ENCODE measurements at places on chromosomes 11 and 22.
A peak's percentile ranks its signal among the peaks of the same experiment; 100 is the strongest.

- DNase-seq: no peak
Observed at GRCh38 chr11:85414175-85414574, 213.0 kb downstream of the DLG2 start.

- no peak for DNase-seq
Observed at GRCh38 chr11:63507511-63507910, 1.6 kb downstream of the LGALS12 start.

DNA sequence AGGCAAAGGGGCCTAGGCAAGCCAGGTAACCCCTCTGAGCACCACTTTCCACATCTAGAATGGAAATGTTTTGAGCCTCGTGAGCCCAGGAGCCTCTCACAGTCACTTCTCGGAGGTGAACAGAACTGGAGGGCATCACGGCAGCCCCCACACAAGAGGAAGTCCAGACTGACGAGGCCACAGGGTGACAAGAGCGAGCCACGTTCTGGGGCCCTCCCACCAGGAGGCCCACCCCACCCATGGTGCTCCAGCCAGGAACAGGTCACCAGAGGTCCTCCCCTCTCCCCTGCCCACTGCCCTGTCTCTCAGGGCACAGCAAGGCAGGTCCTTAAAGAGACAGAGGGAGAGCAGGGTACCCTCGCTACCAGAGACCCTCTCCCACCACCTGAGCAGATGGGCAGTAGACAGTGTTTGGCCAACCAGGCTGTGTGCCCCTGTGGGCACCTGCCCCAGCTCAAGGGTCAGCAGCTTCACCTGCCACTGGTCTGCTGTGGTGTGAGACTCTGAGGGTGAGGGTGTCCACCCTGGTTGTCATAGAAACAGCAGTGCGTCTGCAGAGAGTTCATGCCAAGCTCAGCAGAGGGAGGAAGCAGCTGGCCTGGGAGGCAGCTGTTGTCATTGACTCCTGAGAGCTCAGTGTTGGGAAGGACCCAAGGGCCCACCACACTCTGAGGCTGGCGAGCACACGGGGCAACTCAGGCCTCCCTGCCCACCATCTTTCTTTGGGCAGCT, 31.4 kb downstream of the RSPH14 start:
- DNase-seq: no peak

- peak; percentile 3 for DNase-seq
Observed at GRCh38 chr11:82823647-82824619, 76.3 kb downstream of the PRCP start.

DNA sequence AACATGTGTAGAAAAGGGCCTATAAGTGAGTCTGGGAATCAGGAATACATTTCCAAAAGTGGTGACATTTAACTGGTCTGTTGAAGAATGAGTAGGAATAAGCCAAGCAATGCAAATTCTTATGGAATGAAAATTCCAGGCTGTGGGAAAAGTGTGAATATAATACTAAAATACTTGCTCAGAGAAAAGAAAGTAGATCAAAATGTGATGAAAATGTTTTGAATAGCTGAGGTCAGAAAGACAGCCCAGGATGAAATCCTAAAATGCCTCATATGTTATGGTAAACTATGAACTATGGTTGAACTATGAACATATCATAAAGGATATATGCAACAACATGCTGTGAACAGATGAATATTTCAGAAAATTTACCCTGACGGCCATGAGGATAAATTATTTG, 688.3 kb upstream of the FAT3 start:
- DNase-seq: no peak

DNA sequence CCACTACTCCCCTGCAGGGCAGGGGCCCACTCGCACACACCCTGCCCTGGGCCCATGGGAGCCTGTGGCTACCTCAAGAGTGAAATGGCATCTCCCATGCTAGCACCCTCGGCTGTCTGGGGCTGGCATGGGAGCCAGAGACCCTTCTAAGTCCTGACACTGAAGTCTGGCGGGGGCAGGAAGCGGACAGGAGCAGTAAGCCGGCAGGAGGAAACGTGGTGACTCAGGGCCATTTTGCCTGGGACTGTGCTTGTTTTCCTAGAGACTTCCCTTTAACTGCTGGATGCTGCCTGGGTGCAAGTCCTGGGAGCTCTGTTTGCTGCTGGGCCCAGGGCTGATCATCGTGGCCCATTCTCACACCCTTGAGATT, 16.8 kb downstream of the RELT start:
- no peak for DNase-seq

DNA sequence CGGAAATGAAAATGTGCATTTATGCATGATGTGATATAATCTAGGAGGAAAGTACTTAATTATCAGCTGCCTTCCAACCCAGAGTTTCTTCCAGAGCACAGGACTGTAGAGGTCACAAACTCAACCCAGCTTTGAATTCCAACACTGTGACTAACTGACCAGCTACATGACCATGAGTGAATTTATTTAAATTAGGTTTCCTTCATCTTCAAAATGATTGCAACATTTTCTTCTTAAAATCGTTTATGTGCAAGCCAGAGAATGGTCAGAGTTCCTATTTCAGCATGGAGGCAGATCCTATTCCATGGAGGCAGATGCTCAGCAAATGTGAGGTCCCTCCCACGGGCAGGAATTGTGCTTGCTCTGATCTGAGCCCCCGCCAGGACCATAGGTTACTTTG, 42.4 kb downstream of the OSBP start:
- no peak for DNase-seq

DNA sequence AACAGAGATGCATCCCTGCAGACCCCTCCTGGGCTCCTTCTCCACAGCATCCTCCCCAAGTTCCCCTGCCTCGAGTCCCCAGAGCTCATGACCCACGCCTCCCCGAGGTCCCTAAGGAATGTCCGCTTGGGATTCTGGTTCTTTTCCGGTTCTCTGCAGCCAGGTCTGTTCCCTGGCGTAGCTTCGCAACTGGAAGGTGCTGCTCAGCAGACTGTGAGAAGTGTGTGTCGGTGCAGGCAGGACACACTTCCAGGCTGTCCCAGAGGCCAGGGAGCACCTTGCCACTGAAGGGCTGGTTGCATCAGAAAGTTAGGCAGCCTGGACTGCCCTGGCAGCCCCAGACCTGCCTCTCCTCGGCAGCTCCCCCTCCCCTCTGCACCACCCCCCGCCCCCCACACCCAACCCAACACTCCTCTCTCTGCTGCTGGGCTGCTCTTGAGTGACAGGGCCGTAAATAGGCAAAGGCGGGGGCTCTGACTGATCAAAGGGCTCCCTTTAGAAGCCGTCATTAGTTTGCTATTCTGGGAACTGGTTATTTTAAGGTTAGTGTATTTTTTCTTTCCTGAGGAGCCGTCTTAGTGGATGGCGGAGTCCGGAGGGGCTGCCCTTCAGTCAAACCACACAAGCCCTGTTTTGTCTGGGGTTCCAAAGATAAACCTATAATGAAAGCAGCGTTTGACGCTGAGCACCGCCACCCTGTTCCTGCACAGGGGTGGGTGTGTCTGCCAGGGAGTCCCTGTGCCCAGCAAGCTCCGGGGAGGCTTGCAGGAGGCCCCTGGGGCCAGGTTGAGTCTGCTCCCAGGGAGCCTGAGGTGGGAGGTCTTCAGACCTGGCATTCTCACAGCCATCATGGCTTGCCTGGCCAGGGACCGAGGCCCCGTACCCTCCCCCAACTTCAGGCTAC, 88.6 kb upstream of the KCNQ1OT1 start:
- no peak for DNase-seq

- no peak for DNase-seq
Observed at GRCh38 chr11:75700940-75701339, 16.7 kb upstream of the MOGAT2 start.

DNA sequence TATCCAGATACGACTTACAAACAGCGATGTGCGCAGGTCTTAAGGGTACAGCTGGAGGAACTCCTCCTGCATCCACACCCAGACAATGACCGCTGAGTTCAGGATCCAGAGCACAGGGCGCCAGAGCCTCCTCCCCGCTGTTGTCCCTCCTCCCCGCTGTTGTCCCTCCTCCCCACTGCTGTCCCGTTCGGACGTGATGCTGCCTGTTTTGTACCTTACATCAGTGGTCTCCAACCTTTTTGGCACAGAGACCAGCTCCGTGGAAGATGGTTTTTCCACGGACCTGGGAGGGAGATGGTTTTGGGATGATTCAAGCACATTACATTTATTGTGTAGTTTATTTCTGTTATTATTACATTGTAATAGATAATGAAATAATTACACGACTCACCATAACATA, 62.0 kb downstream of the PHF21B start:
- DNase-seq: no peak

- DNase-seq: no peak
Observed at GRCh38 chr11:89136606-89137005, 41.1 kb upstream of the TYR start.

DNA sequence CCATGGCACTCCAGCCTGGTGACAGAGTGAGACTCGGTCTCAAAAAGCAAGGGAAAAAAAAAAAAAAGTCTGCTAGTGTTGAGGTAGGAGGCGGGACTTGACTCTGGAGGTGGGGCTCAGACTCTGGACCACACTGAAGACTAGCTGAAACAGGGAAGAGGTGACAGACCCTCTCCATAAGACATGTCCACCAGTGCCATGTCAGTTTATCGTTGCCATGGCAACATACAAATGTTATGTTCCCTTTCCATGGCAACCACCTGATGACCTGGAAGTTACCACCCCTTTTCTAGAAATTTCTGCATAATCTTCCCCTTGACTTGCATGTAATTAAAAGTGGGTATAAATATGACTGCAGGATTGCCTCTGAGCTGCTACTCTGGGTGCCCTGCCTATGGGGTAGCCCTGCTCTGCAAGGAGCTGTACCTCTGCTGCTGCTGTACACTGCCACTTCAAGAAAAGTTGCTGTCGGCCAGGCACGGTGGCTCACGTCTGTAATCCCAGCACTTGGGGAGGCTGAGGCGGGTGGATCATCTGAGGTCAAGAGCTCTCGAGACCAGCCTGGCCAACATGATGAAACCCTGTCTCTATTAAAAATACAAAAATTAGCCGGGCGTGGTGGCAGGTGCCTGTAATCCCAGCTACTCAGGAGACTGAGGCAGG, 55.1 kb downstream of the KIAA1671 start:
- DNase-seq: no peak

- peak; percentile 56 for DNase-seq
Observed at GRCh38 chr11:64887757-64888405, 9.5 kb upstream of the EHD1 start.

- DNase-seq: peak; percentile 18
Observed at GRCh38 chr22:31614781-31615490, 47.1 kb downstream of the PISD start.

- DNase-seq: no peak
Observed at GRCh38 chr11:74755395-74755995, 6.8 kb downstream of the RNF169 start.

DNA sequence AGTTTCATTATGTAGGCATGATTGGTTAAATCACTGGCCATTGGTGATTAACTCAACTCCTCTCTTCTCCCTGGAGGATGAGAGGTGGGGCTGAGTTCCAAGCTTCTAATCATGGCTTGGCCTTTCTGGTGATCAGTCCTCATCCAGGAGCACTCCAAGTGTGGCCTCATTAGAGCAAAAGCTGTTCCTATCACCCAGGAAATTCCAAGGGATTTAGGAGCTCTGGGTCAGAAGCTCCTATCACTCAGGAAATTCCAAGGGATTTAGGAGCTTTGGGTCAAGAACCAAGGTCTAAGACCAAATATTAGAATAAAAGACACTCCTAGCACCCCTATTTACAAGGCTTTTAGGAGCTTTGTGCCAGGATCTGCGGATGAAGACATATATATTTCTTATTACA, 168.0 kb upstream of the BDNF start:
- no peak for DNase-seq

DNA sequence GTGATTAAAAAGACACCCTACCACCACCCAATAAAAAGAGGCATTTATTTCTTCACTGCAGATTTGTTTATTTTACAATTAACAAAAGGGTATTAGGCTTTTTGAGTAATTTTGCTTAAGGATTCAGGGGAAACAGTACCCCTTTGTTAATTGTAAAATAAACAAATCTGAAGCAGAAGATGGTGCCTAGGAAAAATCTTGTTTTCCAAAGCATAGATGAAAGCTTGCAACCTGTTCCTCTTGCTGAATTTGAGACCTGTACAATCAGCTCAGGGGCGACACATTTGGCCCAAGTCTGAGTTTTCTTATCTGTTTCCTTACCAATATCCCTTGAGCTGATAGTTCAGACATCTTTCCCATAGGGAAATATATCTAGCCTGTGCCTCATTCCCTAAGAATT, 171.9 kb downstream of the GRIA4 start:
- no peak for DNase-seq

- no peak for DNase-seq
Observed at GRCh38 chr11:2387266-2387987, 10.3 kb downstream of the CD81 start.

GRCh38 chr11:6170226-6170625, at the start of gene OR52B2:
Gene OR52B2, minus strand, starts transcription at chr11:6170326. Its CDS starts 0 bp downstream, at chr11:6170326.
- no peak for DNase-seq

DNA sequence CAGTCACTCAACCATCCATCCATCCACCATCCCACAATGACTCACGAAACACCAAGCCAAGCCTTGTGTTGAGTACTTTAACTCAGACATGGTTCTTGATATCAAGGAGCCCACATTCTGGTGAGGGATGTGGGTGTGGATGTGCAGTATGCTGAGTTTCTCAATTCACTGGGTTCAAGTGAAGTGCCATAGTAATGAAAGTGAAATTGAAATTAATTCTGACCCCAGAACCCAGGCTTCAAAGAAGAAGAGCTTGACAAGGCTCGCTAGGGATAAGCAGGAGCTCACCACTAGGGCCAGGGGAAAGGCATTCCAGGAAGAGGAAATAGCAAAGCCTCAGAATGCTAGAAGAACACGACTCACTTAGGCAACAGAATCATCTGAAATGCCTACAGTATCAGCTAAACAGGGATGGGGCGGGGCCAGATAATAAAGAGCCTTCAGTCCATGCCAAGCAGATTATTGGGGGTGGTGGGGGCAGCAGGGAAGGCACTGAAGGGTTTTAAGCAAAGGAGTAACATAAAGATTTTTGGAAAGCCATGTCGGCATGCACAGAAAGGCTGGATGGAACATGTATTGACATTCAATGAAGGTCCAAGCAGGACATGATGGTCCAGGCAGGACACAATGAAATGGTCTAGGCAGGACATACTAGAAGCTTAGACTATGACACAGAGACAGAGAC, 37.2 kb downstream of the RTL6 start:
- peak; percentile 17 for DNase-seq
